Activated T-cell treated with anti-CD3 and anti-CD28 coated beads, Interleukin-2, amount 50 U/mL, for 24 hours (primary cell): ENCODE measurements at places on chromosomes 13 and 19.
A peak's percentile ranks its signal among the peaks of the same experiment; 100 is the strongest.

- no peaks in the 10 kb centered on the region for H3K36me3 ChIP-seq
- peaks cover 6% of the 10 kb centered on the region for H3K4me1 ChIP-seq
- H3K27me3 ChIP-seq, result peaks cover 21% of the 10 kb centered on the region
- H3K4me3 ChIP-seq, result no peak overlapping the region
- H3K27ac ChIP-seq, result no peak overlapping the region
Observed at GRCh38 chr19:5231857-5232678, 108.5 kb downstream of the PTPRS start.

DNA sequence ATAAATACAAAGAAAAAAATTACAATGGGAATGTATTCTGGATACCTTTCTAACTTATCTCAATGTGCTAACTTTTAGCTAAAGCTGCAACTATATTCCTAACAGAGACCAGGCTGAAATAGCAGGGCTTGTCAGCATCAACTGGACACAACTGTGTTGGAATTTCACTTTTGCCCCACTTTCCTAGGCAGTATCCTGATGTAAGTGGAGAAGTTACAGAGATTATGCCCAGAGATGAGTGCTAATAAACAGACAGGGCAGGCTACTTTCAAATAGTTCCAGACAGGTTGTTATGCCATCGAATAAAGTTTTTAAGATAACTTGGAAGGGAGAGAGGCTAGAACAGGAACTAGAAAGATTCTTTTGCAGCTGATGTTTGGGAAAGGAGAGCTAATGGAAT is 201.9 kb downstream of the KCTD12 start:
- no peaks in the 10 kb centered on the region for H3K4me1 ChIP-seq
- H3K27ac ChIP-seq, result no peak overlapping the region
- H3K27me3 ChIP-seq, result no peaks in the 10 kb centered on the region
- no peak for DNase-seq
- H3K4me3 ChIP-seq, result no peak overlapping the region
- H3K36me3 ChIP-seq, result no peaks in the 10 kb centered on the region

- H3K27ac ChIP-seq, result no peak overlapping the region
- H3K36me3 ChIP-seq, result no peaks in the 10 kb centered on the region
- H3K27me3 ChIP-seq, result no peaks in the 10 kb centered on the region
- H3K4me3 ChIP-seq, result no peak overlapping the region
- peaks cover 8% of the 10 kb centered on the region for H3K4me1 ChIP-seq
Observed at GRCh38 chr19:3080286-3080685, 13.9 kb upstream of the GNA11 start.

DNA sequence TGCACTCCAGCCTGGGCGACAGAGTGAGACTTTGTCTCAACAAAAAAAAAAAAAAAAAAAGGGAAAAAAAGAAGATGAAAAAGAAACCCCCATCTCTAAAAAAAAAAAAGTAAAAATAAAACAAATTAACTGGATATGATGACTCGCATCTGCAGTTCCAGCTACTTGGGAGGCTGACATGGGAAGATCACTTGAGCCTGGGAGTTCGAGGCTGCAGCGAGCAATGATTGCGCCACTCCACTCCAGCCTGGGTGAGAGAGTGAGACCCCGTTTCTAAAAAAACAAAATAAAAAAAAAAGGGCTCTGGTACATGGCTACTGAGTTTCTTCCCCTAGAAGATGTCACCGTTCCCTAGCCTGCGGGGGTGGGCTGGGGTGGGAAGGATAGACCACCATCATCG is 2.4 kb upstream of the CATSPERG start:
- peaks cover 18% of the 10 kb centered on the region for H3K36me3 ChIP-seq
- H3K4me3 ChIP-seq, result no peak overlapping the region
- H3K4me1 ChIP-seq, result peaks cover 7% of the 10 kb centered on the region
- DNase-seq, result no peak

DNA sequence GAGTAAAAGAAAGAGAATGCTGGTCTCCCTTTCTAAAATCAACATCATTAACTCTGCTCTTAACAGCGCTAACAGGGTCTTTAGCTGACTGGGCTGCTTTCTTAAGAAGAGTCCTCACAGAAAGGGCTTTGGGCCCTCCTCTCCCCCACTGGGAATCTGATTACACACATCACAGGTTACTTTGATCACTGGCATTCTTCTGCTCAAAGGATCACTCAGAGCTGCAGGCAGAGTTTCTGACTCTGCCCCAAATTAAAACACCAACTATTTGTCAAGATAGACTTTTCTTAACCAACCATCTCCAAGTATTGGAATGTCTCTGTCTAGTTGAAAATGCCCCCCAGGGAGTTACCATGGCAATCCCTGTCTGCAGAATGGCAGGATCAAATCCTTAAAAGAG is 31.1 kb upstream of the SIAH3 start:
- DNase-seq, result no peak
- no peak overlapping the region for H3K4me3 ChIP-seq
- H3K27me3 ChIP-seq, result no peaks in the 10 kb centered on the region
- no peaks in the 10 kb centered on the region for H3K36me3 ChIP-seq
- H3K27ac ChIP-seq, result no peak overlapping the region
- no peaks in the 10 kb centered on the region for H3K4me1 ChIP-seq

GRCh38 chr13:88958821-88959220 is 1287.7 kb downstream of the SLITRK5 start:
- H3K27me3 ChIP-seq, result no peaks in the 10 kb centered on the region
- no peak for DNase-seq
- no peak overlapping the region for H3K4me3 ChIP-seq
- no peak overlapping the region for H3K27ac ChIP-seq
- H3K36me3 ChIP-seq, result no peaks in the 10 kb centered on the region
- no peaks in the 10 kb centered on the region for H3K4me1 ChIP-seq

- no peaks in the 10 kb centered on the region for H3K4me1 ChIP-seq
- H3K4me3 ChIP-seq, result no peak overlapping the region
- H3K36me3 ChIP-seq, result no peaks in the 10 kb centered on the region
- no peak for DNase-seq
- H3K27ac ChIP-seq, result no peak overlapping the region
Observed at GRCh38 chr13:29292045-29292444, 303.4 kb downstream of the SLC7A1 start.

- DNase-seq, result no peak
- H3K4me1 ChIP-seq, result peaks cover 11% of the 10 kb centered on the region
- no peak overlapping the region for H3K27ac ChIP-seq
- H3K36me3 ChIP-seq, result no peaks in the 10 kb centered on the region
- no peak overlapping the region for H3K4me3 ChIP-seq
- peaks cover 35% of the 10 kb centered on the region for H3K27me3 ChIP-seq
Observed at GRCh38 chr13:44318161-44318560, 55.5 kb upstream of the SERP2 start.

DNA sequence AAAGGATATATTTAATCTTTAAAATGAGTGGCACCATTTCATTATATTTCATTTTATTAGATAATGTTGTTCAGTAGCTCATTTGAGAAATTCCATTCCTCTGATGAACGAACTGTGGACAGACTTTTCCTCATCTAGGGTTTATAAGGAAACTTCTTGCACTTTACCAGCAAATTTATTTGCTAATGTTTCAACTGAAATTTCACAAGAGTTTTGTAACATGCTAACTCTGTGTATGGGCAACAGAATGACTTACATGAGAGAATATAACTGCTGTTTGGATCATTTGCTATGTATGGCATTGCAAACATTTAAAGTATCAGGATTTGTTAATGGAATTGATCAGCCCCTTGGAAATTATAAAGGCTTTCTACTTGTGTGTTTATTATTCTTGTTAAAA is 3.7 kb upstream of the IRS2 start:
- no peak for DNase-seq
- peaks cover 25% of the 10 kb centered on the region for H3K27me3 ChIP-seq
- H3K27ac ChIP-seq, result no peak overlapping the region

- no peak for DNase-seq
- H3K36me3 ChIP-seq, result no peaks in the 10 kb centered on the region
- peaks cover under 1% of the 10 kb centered on the region for H3K4me1 ChIP-seq
- no peak overlapping the region for H3K27ac ChIP-seq
- no peaks in the 10 kb centered on the region for H3K27me3 ChIP-seq
- no peak overlapping the region for H3K4me3 ChIP-seq
Observed at GRCh38 chr19:48578891-48579290, 26.9 kb downstream of the SULT2B1 start.

DNA sequence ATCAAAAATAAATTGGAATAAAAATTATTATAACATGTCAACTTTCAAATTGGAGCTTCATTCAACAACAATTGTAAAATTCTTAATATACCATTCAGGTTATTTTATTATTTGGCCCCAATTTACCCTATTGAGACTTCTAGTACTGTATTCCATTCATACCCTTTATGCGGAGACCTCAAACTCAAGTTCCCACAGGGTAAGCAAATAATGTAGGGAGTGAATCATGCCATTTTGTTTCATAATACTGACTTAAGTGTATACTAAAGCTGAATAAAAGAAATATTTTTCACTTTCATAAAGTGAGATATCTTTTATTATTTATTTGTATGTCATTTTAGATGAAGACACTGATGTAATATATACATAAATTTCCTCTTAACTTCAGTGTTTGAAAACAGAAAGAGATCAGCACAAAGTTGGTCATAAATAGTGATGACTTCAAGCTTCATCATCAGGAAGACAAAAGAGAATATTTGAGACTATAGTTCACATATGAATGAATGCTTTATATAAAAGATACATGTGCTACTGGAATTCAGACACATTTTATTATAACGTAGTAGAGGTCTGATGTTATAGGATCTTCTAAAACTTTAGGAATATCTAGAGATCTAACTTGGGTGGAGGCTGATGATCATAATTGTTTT is 894.4 kb upstream of the PCDH9 start:
- H3K4me3 ChIP-seq, result no peak overlapping the region
- H3K36me3 ChIP-seq, result no peaks in the 10 kb centered on the region
- H3K4me1 ChIP-seq, result no peaks in the 10 kb centered on the region
- H3K27ac ChIP-seq, result no peak overlapping the region
- DNase-seq, result no peak

DNA sequence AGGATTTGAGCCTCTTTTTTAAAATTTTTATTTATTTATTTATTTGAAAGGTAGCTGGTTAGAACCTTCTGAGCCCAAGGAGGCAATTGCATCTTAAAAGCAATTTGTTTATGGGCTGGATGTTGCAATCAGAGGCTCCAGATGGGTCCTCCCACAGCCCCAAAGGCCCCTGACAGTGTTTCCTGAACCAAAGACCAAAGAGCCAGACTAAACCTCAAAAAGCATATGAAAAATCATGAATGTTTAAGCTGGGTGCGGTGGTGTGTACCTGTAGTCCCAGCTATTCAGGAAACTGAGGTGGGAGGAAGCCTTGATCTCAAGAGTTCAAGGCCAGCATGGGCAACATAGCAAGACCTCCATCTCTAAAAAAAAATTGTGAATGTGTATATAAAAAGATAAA is 67.8 kb upstream of the RGCC start:
- H3K27me3 ChIP-seq, result no peaks in the 10 kb centered on the region
- H3K4me1 ChIP-seq, result peaks cover 5% of the 10 kb centered on the region
- no peaks in the 10 kb centered on the region for H3K36me3 ChIP-seq
- no peak overlapping the region for H3K4me3 ChIP-seq

- H3K27ac ChIP-seq, result no peak overlapping the region
- peak overlapping the region; percentile 25 for H3K4me3 ChIP-seq
- peak; percentile 90 for DNase-seq
- peaks cover 5% of the 10 kb centered on the region for H3K27me3 ChIP-seq
- peaks cover 9% of the 10 kb centered on the region for H3K36me3 ChIP-seq
Observed at GRCh38 chr19:49937750-49938381, 8.6 kb upstream of the NUP62 start.

GRCh38 chr19:13972368-13973155 is 20.3 kb downstream of the DCAF15 start:
- H3K36me3 ChIP-seq, result peaks cover 61% of the 10 kb centered on the region
- no peak overlapping the region for H3K4me3 ChIP-seq
- H3K27ac ChIP-seq, result no peak overlapping the region
- no peaks in the 10 kb centered on the region for H3K27me3 ChIP-seq

DNA sequence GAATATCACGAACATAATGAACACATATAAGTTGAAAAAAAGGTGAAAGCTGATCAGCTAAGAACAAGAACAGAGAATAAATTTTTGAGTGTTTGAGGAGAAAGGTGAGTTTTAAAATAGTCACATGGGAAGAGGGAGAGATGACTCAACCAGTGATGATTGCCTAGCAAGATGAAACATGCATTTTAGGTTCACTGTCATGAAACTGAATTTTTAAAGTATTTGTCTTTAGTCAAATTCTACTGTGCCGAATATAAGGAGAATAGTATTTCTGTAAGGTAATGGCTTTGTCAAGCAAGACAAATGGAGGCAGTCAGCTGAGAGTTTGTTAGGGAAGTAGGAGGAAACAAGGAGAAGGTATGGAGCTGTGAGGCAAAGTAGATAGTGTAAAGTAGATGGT is 2557.4 kb downstream of the PCDH9 start:
- H3K27ac ChIP-seq, result no peak overlapping the region
- H3K36me3 ChIP-seq, result no peaks in the 10 kb centered on the region
- H3K4me1 ChIP-seq, result no peaks in the 10 kb centered on the region
- no peak for DNase-seq

DNA sequence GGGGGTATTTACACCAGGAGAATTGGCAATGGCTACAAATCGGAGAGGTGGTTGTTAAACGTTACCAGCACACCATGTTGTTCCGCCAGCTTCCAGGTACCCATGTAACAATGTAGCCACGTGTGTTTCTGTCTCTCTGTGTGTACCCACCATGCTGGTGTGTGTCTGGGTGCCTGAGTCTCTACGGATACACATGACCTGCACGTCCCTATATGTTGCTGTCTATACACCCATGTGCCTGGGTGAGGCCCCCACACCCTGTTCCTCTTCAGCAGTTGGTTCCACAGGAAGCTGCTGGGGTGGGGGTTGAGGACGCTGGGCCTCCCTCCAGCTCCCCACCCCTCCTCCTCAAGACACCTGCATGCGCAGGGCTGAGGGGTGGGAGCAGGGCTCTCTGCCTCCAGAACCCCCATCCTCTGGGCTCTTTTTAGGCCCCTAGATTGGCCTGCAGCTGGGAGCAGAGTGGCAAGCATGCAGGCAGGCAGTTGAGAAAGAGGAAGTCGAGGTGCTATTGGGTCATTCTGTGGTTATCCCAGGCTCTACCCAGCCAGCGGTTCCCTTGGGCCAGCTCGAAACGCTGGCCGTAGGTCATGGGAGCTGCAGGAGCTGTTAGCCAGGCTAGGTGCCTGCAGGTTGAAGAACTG is at the start of gene ARHGEF18:
Gene ARHGEF18, plus strand, starts transcription at position 351 of the 644 bp plus-strand sequence. CDS start 13,954 bp downstream, outside the sequence.
- H3K27ac ChIP-seq, result peak within 1 kb of the TSS; percentile 95
- H3K27me3 ChIP-seq, result no peaks in the 10 kb centered on the region
- peak within 1 kb of the TSS; percentile 79 for H3K4me3 ChIP-seq
- peak; percentile 82 for DNase-seq
- H3K36me3 ChIP-seq, result peaks cover 12% of the 10 kb centered on the region
- H3K4me1 ChIP-seq, result peaks cover 68% of the 10 kb centered on the region

GRCh38 chr13:74409551-74409950 is 275.3 kb upstream of the KLF12 start:
- no peak overlapping the region for H3K4me3 ChIP-seq
- H3K36me3 ChIP-seq, result peaks cover 5% of the 10 kb centered on the region
- DNase-seq, result no peak
- H3K4me1 ChIP-seq, result no peaks in the 10 kb centered on the region
- no peaks in the 10 kb centered on the region for H3K27me3 ChIP-seq
- no peak overlapping the region for H3K27ac ChIP-seq

- no peak overlapping the region for H3K4me3 ChIP-seq
- DNase-seq, result no peak
- peaks cover 51% of the 10 kb centered on the region for H3K4me1 ChIP-seq
- H3K36me3 ChIP-seq, result peaks cover 15% of the 10 kb centered on the region
Observed at GRCh38 chr13:43057653-43058317, 34.4 kb downstream of the DNAJC15 start.

GRCh38 chr13:99150575-99151361 is 49.9 kb upstream of the UBAC2 start:
- H3K4me3 ChIP-seq, result no peak overlapping the region
- H3K27ac ChIP-seq, result no peak overlapping the region
- no peak for DNase-seq
- H3K36me3 ChIP-seq, result no peaks in the 10 kb centered on the region
- H3K4me1 ChIP-seq, result peaks cover 16% of the 10 kb centered on the region
